ENCODE measurements at places on chromosomes 12 and 14.

- DNase-seq, result no peak
Measured at GRCh38 chr12:85509857-85510256, 229.8 kb downstream of the ALX1 start.

- DNase-seq, result no peak
Measured at GRCh38 chr14:36021591-36022320, 154.8 kb downstream of the PTCSC3 start.

GRCh38 chr14:80208461-80208860 is 2.8 kb downstream of the DIO2 start:
- no peak for DNase-seq

DNA sequence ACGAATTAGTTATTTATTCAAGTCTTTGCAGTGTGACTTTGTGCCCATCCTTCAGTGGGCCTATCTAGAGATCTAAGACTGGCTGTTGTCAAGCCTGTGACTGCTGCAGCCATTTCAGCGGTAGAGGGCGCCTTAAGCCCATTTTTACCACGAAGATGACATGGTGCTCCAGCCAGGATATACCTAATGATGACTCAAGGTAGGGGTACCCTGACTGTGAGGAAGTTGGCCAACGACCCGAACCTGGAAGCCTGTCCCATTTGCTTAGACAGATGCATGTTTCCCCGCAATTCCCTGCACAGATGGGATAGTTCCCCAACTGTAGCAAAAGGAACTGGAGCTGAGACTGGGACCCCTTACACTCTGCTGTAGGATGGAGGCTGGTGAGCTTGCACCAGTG is 41.3 kb downstream of the RAB3IP start:
- DNase-seq, result no peak

DNA sequence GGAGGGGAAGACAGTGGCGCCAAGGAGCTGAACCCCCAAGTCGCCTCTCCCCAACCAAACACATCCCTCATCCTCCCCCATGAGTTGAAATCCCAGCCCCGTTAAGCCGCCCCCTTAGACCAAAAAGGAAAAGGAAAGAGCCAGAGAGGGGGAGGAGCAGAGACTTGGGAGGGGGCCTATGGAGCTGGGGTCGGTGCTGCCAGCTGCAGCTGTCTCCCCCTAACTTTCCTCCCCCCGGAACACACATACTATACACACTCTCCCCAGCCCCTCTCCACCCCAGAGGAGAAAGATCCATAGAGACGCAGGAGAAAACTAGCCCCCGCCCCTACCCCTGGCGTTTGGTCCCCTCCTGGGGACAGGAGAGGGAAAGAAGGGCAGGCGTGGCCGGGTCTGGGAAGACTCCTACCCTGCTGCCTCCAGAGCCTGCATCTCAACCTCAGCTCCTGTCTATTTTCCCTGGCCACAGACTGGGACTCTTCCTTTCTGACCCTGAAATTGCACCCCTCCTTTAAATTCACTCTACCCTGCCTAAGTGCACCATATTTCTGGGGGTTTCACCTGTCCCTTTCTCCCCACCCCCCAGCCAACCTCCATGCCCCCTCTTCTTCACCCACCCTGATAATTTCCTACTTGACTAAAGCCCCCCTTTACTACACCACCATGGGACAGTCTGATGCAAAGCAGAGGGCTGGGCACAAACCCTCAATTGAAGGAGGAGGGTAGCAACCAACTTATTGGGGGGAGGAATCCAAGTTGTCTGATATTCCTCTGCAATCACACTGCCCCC is 1.7 kb upstream of the HOXC9 start:
- DNase-seq, result no peak

DNA sequence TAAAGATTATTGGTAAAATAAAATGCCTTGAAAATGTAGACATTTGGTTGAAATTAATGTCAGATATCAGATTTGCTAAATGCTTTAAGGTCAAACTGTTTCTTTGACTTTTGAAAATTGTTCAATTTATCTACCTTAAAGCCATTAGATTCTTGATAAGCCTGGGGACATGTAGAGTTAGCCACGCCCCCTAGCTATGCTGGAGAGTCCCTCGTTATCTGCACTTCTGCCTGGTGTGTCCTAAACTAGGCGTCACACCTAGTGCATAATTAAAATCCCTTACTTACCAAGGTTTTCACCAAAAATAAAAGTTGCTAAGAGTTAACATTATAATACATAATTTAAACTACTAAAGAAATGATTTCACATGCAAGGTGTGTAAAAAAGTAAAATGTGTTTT is 79.5 kb downstream of the EGLN3 start:
- DNase-seq, result no peak

GRCh38 chr12:127797918-127798317 is 469.1 kb upstream of the TMEM132C start:
- no peak for DNase-seq

DNA sequence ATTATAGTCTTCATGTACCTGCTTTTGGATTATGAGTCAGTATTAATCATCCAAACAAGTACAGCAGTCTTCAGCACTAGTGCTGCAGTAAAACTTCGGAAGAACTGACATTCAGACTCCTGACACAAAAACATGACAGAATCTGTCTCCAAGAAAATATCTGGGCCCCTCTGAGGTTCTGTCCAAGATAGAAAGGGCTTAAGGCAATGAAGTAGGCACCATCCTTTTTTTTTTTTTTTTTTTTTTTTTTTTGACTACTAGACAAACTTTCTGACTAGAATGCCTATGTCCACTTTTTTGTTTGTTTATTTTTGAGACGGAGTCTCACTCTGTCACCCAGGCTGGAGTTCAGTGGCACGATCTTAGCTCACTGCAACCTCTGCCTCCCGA is 112.5 kb downstream of the MED13L start:
- no peak for DNase-seq

DNA sequence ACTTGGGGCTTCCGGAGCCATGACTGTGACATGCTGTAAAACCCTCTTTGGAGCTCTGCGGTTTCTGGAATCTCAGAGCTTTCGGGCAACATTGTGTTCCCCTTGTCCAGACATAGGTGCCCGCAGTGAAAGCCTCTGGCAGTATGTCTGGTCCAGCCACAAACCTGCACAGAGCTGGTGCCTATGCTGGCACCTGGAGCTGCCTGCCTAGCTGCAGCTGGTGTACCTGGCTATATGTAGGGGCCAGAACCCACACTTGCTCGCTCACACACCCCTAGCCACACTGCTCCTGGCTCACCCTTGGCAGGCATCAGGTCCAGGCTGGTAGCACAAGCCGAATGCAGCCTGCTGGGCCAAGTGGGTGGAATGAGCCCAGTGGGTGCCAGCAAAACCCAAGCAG is 861.1 kb downstream of the FLRT2 start:
- no peak for DNase-seq

DNA sequence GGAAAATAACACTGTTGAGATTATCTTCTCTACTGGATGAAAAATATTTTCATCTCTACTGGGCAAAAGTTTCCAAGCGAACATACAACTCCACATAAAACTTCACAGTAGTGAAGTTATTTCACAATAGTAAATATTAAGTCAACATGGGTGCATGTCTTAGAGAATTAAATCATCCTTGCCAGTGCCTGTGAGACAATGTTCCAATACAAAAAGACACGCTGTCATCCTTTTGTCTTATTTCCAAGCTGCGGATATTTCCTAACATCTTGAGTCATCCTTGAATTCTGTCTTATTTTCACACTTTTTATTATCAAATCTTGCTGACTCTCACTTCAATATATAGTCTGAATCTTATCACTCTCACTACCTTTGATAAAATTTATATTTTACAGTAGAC is 142.9 kb upstream of the KITLG start:
- DNase-seq, result no peak

- DNase-seq, result no peak
Measured at GRCh38 chr12:10891937-10892336, 7.9 kb upstream of the PRH1 start.

DNA sequence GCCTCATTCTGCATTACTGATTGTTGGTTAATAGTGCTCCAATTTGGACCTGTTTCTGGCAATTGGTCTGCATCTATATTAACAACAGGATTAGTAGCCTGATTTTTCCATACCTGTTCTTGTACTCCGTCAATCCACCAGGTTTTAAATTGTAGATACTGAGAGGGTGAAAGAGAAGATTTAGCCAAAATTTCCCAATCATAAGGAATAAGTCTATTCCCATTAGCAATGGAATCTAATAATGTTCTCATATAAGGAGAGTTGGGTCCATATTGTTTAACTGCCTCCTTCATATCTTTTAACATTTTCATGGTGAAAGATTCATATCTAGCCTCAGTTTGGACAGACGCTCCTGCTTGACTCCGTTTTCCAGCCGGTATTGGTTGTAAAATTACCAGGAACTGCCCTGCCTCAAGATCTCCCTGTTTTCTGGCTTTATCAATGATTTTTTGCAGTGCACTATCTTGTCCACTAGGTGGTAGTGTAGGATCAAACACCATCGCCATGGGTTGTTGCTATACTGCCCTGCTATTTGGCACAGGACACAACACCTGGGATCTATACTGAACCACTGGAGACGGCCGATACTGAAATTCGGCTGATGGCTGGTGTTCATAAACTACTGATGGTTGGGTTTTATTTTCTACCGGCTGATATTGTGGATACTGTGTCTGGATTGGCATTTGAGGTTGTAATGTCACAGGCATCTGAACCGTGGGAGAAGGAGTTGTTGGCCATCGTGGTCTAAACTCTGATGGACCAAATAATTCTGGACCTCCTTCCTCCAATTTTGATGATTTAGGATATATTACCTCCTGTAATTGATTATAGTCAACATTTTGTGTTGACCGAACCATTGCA is 25.2 kb downstream of the DHRS4L2 start:
- DNase-seq, result no peak

GRCh38 chr14:99164712-99165111 is 107.3 kb downstream of the BCL11B start:
- no peak for DNase-seq

DNA sequence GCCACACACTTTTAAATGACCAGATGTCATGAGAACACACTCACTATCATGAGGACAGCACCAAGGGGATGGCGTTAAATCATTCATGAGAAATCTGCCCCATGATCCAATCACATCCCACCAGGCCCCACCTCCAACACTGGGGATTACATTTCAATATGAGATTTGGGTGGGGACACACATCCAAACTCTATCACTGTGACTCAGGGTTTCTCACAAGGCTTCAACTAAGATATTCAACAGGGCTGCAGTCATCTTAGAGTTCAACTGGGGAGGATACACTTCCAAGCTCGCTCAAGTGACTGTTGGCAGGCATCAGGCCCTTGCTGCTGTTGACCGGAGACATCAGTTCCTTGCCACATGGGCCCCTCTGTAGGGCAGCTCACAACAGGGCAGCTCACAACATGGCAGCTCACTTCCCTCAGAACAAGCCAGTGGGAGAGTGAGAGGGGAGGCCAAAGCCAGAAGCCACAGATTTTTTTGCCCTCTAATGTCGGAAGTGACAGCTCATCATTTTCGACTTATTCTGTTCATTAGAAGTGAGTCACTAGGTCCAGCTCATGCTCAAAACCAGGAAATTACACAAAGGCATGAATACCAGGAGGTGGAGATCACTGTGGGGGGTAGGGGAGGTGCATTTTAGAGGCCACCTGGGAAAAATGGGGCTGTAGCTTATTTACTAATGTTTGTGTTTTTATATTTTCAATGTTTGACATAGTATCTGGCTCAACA is 50.8 kb upstream of the PTHLH start:
- DNase-seq, result no peak

GRCh38 chr12:87310126-87310525 is 719.1 kb downstream of the C12orf50 start:
- no peak for DNase-seq
